ENCODE measurements at places on chromosomes 2 and 18.

- no peak for DNase-seq
Observed at GRCh38 chr2:241003369-241003768, 5.0 kb downstream of the SNED1 start.

GRCh38 chr2:86213699-86214502 lies 14.6 kb downstream of the MRPL35 start:
- DNase-seq, result no peak

DNA sequence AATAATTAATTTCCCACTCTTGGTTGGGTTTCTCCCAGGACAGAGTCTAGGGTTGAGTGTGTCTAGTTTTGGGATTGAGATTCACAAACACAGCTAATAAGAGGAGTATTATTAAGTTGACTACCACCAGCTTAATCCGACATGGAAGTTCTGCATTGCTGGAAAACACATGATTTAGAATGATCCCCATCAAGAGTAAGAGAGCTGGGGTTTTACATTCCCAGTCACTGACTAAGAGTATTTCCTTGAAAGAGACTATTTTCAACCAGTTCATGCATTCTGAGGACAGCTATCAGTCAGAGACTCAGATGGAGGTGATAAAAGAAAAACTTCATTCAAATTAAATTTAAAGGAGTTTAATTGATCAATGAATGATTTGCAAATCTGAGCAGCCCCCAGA lies 334.6 kb upstream of the LRATD1 start:
- no peak for DNase-seq

GRCh38 chr18:76405280-76405679 lies 89.8 kb downstream of the ZNF516 start:
- DNase-seq, result no peak

- DNase-seq, result no peak
Observed at GRCh38 chr2:24824071-24824588, 30.9 kb downstream of the CENPO start.

GRCh38 chr2:63047321-63048279 lies 3.0 kb upstream of the OTX1 start:
- no peak for DNase-seq

- DNase-seq, result no peak
Observed at GRCh38 chr2:158405341-158405740, 51.2 kb downstream of the CCDC148 start.

- DNase-seq, result no peak
Observed at GRCh38 chr18:29383311-29384273, 1206.7 kb upstream of the CDH2 start.
